Tibial nerve (tissue), 4 donors: ENCODE measurements at places on chromosomes 12 and 14.

DNA sequence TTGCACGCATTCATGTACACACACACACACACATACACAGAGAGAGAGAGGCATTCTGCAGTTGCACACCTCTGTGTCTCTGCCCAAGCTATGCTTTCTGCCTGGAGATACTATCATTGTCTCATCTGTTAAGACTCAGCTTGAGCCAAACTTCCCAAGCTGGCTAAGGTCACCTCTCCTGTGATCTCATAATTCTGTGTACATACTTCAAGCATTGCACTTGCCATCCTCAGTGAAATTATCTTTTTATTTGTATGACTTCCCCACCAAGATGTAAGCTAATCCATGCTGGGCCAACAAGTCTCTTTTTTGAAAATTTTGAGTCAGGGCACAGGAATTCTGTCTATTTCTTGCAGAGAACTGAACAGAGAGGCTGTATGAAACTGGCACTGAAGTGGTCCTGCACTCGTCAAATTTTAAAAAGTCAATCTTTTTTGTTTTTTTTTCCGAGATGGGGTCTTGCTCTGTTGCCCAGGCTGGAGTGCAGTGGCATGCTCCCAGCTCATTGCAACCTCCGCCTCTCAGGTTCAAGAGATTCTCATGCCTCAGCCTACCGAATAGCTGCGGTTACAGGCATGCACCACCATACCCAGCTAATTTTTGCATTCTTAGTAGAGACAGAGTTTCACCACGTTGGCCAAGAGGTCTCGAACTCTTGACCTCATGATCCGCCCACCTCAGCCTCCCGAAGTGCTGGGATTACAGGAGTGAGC lies 44.3 kb downstream of the TMTC1 start:
- DNase-seq, result no peak

DNA sequence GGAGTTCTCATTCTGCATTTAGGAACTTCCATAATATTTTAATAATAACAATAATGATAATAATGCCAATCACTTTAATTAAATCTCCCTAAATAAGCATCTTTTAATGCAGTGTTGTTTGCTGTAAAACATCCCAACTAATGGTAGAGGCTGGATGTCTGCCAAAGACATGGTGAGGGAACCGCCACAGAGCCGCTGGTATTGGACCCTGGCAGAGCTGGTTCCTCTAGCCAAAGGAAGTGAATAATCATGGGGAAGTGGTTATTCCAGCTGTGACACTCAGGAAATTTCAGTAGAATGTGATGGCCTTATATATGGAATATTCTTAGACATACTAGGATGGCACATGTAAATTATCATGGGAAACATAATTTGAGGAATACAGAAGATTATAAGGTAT lies 483.3 kb downstream of the ZFP36L1 start:
- no peak for DNase-seq

DNA sequence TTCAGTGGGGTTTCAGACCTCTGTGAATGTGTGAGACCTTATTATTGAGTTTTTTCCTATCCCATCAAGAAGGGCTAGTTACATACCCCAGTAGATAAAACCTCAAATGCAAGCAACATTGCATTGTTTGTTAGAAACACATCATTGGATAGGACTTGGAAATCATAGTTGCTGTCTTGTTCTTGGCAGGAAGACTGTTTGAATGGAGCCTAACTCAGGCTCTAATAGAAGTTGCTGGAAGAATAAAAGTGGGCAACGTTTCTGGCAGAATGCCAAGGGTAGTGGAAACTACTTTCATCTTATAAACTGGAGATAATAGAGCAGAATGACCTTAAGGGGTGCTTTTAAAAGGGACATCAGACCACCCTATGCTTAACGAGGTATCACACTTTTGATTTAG lies 9.9 kb upstream of the PTHLH start:
- DNase-seq, result no peak

DNA sequence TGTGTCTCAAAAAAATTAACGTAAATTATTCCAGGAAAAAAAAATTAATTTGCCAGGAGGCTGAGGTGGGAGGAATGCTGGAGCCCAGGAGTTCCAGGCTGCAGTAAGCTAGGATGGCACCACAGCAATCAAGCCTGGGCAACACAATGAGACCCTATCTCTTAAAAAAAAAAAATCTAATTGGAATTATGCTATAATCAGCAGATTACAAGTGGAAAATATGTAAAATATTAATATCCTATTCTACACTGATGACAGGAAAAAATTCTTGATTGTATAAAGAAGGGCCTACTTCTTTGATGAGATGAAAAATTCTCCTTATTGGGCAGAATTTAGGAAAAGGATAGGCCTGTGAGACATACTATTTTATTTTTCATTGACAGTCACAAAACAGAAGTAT lies 114.0 kb downstream of the RALGAPA1 start:
- no peak for DNase-seq

GRCh38 chr12:2240984-2241383 lies 188.2 kb downstream of the CACNA1C start:
- no peak for DNase-seq

GRCh38 chr14:64845878-64846277 lies 33.8 kb downstream of the SPTB start:
- DNase-seq, result no peak

GRCh38 chr14:103056322-103057027 lies 874 bp downstream of the CDC42BPB start:
- DNase-seq, result no peak

GRCh38 chr14:92012121-92012748 lies 27.6 kb downstream of the TRIP11 start:
- no peak for DNase-seq

- DNase-seq, result no peak
These were observed 31.6 kb downstream of the POLR3B start for GRCh38 chr12:106389151-106389550.

DNA sequence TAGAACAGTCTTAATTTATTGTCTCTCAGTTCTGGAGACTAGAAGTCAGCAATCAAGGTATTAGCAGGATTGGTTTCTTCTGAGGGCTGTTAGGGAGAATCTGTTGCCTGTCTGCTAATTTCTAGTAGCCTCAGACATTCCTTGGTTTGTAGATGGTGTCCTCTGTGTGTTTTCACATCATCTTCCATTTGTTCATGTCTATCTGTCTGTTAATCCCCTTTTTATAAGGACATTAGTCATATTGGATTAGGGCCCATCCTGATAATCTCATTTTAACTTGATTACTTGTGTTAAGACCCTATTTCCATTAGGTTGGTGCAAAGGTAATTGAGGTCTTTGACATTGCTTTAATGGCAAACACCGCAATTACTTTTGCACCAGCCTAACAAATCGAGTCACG lies 34.3 kb downstream of the TBC1D15 start:
- DNase-seq, result no peak

- no peak for DNase-seq
These were observed 4.0 kb upstream of the NAA25 start for GRCh38 chr12:112112409-112113133.

GRCh38 chr12:25100194-25101091 lies 94.5 kb downstream of the DNAI7 start:
- DNase-seq, result no peak

- no peak for DNase-seq
These were observed 47.6 kb upstream of the EIF5 start for GRCh38 chr14:103286460-103286859.

DNA sequence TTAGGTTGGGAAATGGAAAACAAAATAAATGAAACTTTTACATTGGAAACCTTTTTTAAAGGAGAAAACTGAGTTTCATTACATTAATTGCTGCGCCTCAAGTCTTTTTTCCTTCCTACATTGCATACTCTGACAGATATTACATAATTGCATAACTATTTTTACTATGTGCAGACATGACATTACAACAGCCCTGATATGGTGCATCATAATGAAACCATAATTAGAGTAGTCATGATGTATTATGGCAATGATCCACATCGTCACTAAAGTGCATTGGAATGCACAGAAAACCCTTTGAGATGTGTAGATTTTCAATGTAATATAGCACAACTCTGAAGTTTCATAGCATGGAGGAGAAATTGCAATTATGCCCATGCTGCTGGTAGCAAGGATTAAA lies 217.8 kb upstream of the NPAS3 start:
- DNase-seq, result no peak

DNA sequence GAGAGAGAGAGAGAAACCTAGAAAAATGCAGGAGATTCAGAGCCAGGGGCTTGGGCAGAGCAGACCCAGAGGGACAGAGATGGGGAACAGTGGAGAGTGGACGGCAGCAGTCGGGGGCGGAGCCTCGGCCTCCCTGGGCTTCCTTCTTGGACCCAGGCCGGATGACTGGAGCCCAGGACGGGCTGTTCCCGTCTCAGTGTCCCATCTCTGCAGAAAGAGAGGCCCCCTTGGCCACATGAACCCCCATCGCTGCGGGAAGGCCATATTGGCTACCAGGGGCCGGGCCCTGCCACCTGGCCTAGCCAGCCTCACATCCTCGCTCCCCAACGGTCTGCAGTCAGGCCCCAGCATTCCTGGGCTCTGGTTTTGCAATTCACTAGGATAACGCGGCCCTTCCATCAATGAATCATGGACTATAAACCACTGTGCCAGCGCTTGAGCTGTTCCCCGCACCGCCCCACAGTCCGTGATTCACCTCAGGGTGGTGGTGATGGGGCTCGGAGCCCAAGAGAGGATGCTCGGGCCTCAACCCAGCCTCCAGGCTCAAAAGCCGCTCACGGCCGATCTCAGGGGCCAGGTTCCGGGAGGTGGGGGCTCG lies 116.5 kb downstream of the RFLNA start:
- DNase-seq, result peak; percentile 72

GRCh38 chr14:45649051-45649450 lies 396.0 kb upstream of the MIS18BP1 start:
- DNase-seq, result no peak

- DNase-seq, result no peak
These were observed 19.3 kb downstream of the SLC6A13 start for GRCh38 chr12:243381-243780.

GRCh38 chr14:75851574-75851866 lies 130.3 kb downstream of the TGFB3 start:
- no peak for DNase-seq

DNA sequence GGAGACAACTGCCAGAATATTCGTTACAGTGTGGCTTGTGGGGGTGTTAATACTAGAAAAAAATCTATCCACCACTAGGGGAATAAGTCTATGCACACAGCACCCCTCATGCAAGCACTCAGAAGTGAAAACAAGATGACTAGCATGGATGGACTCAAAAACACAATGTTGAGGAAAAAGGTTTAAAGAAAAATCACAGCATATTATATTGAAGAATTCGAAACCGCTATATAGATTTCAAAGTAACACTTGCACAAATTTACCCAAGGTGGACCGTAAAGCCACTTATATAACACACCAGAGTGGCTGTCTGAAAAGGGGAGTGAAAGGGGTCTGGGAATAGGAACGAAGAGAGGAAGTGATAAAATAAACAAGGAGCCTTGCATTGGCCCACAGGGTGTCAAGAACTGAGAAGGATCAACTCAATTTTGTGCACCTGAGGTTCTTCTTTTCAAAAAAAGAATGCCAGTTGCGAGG lies 544 bp downstream of the ABCD4 start:
- DNase-seq, result no peak
